ENCODE measurements at places on chromosomes 12 and 14.

DNA sequence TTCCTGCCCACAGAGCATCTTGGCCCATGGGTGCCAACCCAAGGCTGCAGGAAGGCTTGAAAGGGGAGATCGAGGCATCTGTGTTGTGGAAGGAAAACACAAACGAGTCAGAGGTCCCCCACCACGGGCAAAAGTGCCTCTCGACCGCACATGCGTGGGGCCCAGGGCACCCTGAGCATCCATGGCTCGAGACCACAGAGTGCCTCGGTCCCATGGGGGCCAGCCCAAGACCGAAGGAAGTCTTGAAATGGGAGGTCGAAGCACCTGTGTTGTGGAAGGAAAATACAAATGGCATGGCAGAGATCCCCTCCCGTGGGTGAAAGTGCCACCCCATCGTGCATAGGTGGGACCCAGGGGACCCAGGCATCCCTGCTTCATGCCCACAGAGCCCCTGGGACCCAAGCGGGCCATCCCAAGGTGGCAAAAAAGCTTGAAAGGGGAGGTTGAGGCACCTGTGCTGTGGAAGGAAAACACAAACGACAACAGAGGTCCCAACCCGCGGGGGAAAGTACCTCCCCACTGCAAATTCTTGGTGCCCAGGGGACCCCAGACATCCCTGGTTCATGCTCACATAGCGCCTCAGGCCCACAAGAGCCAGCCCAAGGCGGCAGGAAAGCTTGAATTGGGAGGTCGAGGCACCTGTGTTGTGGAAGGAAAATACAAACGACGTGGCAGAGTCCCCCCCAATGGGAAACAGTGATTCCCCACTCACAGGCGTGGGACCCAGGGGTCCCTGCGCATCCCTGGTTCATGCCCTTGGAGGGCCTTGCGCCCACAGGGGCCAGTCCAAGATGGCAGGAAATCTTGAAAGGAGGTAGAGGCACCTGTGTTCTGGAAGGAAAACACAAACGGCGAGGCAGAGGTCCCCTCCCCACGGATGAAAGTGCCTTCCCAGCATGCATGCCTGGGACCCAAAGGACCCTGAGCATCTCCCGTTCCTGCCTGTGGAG lies 373.0 kb downstream of the ALG10 start:
- DNase-seq = no peak

DNA sequence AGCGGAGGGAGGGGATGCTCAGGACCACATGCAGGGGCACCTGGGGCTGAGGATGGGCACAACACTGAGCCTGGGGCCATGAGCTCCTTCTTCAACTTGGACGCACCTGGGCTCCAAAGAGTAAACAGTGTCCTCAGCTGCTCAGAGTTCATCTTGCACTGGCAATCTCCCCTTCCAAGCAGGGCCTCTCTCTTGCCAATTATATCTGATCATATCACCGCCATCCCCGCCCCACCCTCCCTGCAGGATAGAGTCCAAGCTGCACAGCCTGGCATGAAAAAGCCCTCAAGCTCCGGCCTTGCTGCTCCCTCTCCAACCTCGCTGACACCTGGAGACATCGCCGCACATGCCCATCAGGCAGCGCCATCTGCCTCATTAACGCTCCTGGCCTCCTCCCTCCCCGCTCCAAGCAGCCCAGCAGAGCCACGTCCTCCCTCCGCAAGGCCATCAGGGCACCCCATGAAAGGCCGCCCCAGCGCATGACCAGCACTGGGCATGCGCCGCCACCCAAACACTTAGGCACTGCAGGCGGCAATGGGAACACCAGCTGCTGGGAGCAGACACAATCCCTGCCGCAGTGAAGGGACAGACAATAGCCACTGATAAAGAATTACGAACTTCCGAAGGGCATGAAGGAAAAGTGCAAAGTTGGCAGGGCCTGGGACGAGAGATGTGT lies 88.8 kb downstream of the CHGA start:
- no peak for DNase-seq

DNA sequence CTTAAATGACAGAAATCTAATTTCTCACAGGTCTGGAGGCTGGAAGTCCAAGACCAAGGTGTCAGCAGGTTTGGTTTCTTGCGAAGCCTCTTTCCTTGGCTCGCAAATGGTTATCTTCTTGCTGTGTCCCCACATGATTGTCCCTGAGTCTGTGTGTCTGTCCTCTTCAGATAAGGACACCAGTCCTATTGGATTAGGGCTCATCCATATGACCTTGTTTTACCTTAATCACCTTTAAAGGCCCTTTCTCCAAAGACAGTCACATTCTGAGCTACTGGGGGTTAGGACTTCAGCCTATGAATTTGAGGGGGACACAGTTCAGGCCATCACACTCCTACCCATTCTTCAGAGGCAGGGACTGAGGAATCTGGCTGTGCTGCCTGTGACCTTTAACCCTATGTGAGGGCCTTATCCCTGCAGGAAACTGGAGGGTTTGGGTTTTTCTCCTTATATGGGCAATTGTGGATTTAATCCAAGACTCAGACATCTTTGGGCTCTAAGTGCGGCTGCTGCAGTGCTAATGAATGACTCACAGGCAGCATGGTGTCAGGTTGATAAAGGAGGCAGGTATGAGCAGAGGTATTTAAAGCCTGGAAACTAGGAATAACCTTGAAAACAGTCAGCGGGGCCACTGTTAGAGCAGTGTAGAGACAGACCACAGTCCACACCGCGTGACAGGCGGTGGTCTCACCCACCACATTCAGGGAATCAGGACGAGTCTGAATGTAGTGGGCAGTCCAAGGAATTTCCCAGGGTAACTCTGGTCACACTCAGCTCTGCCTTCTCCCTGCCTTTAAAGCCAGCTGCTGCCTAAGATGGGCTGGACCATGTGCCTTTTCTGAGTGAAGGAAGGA lies 10.2 kb downstream of the TPCN1 start:
- no peak for DNase-seq

GRCh38 chr14:91068642-91069041 lies 8.2 kb upstream of the RPS6KA5 start:
- DNase-seq = no peak

DNA sequence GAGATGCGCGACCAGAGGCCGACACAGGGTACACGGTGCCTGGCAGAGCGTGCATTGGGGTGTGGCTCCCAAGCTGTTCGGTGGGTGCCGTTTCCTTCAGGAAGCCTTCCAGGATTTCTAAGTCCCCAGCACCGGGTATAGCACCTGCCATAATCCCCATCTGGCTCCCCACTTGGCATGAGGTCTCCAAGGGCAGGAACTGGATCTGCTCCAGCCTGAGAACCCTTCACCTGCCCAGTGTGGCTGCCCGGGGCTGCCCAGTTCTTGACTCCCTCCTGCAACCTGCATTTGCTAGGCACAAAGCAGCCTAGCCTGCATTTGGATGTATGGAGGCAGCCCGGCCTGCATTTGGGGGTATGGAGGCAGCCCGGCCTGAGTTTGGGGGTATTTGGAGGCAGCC lies 69.7 kb downstream of the RFLNA start:
- no peak for DNase-seq

GRCh38 chr12:29728030-29728429 lies 55.7 kb downstream of the TMTC1 start:
- no peak for DNase-seq

DNA sequence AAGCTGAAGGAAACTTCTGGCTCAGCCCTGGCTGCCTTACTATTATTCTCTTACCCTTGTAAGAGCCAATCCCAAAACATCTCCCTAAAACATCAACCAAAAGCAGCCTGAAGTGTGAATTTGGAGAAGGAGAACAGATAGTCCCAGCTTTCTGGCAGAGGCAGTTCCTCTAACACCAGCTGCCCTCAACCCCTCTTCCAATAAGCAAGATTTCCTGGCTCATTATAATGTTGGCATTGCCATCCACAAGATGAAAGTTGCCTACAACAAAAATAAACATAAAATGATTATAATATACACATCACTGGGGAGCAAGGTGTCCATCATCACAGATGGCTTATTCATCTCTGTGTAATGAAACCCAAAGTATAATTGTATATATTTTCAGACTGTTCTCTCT lies 352.5 kb upstream of the CCDC196 start:
- DNase-seq = no peak

- DNase-seq = no peak
These were observed 206.1 kb downstream of the PRKD1 start for GRCh38 chr14:29721586-29721985.

DNA sequence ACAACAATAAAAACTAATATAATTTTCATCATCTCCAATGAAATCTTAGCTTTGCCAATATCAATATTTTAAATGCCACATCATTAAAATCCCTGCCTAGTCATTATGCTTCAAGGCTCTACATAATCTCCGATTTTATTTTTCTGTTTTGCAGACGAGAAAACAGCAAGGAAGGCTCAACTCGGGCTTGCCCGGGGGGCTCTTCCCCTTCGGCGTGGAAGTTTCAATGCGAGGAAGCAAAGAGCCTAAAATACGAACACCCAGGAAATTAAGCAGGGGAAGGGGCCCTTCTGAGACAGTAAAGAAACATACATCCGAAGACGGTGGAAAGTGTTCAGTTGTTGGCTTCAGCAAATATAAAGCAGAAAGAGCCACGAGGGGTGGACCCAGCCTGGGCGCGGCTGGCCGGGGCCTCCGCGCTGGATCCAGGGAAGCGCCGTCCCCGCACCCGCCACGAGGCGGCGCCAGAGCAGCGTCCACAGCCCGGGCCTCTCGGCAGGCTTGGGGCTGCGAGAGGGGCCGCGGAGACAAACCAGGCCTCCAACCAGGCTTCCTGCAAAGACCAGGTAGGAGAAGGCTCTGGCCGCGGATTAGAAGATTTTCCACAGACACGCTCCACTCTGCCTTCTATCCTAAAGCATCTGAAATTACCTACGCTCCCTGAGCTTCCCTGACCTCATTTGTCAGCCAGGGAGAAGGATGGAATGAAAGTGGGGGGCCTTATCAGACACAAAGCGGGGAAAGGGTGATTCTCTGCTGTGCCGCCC lies 77.2 kb downstream of the SERPINA3 start:
- no peak for DNase-seq

GRCh38 chr12:76190299-76190698 lies 105.8 kb upstream of the NAP1L1 start:
- no peak for DNase-seq

DNA sequence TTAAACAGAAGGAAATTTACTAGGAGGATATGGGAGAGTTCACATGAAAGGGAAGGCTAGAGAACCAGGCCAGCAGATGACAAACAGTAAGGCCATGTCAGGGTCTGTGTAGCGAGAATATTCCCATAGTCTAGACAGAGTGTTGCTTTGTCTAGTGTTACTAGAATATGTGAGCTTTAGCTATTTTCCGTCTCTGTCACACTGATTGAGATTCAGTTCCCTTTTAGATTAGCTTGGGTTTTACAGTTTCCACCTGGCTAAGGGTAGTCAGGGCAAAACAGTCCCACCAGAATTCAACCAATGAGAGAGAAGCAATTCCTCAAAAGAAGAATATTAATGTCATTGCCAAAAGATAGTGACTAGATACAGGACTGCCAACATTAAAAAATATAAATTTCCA lies 82.8 kb upstream of the MDM1 start:
- DNase-seq = no peak

- DNase-seq = no peak
These were observed 61.3 kb downstream of the C12orf50 start for GRCh38 chr12:87967871-87968270.

DNA sequence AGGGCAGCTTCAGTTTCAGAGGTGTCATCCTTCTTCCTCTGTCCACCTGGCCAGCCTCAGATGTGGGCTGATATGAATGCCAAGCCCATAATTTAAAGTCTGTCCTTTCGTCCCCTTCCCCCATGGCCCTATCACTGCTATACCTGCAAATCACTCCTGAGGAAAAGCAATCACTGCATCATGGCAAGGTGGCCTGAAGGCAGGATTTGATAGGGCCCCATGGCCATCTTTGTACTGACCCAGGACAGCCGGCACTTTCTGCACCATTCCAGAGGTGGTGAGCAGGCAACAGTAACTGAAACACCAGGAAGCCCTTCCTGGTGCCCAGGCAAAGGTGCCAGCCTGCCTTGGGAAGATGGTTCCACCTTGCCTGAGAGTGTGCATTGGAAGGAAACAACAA lies 60.8 kb downstream of the ANO2 start:
- no peak for DNase-seq

- DNase-seq = no peak
These were observed 41.2 kb downstream of the PHLDA1 start for GRCh38 chr12:75990189-75990912.

DNA sequence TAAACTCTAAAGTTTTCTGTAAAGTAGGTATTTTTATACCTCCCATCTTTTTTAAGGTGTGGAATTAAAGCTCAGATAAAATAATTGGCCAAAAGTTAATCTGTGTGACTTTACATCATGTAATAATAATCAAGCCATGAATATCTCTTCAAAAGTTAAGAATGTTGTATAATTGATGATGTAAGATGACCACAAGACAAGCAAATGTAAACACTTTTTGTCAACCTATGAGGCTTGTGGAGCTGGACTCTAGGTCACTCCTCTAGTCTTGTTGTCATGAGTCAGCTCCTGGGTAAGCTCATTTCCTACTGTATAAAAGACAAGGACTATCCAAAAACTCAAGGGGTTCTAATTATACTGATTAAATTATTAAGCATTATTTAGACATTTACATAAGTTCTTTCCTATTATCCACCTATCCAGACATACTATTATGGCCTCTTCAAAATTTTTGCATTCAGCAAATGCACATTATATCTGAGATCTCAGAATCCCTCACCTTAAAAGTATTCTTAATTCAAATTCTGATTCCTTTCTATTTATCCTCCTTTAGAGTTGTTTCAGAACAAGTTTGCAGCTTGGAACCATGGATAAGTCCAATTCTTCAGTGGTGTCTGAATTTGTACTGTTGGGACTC lies at the start of gene OR4K5:
Gene OR4K5 (plus strand): TSS at position 587 of the 637 bp plus-strand sequence. CDS start 0 bp downstream, at position 587.
- DNase-seq = no peak

GRCh38 chr14:48456051-48456450 lies 780.6 kb upstream of the MDGA2 start:
- no peak for DNase-seq

DNA sequence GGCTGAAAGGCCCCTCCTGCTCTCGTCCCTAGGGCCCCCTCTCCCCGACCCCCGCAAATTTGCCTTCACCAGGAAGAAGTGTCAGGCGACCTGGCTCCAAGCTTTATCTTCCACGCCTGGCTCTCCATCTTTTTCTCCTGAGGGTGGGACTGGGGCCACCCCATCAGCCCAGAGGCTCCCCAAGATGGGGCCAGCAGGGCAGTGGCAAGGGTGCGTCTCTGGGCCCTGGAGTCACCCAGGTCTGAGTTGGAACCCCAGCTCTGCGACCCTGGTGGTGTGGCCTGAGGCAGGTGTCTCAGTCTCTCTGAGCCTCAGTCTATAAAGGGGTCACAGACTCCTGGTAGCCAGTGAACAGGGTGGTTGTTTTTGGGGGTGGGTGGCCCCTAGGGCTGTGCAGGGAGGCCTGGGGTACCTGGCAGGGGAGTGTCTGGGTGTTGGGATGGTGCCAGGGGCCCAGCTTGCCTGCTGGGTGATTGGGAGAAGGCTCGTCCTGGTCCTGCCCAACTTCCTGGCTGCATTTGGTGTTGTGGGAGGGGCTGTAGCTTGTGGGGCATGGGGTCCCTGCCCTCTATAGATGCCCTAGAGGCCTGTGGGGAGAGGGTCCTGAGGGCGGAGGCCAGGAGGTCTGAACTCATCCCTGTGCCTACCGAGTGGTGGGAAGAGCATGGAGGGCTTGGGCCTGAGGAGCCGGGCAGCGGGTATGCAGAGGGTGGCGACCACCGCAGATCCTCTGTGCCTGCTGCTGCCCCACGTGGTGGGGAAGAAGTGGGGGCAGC lies 7.6 kb downstream of the KIF26A start:
- DNase-seq = no peak

GRCh38 chr12:45918818-45919217 lies 71.6 kb downstream of the SCAF11 start:
- no peak for DNase-seq

- no peak for DNase-seq
These were observed 10.1 kb downstream of the NUDT4 start for GRCh38 chr12:93387780-93388179.
